ENCODE measurements at places on chromosomes 2 and 18.

GRCh38 chr2:138877421-138877820 is 97.2 kb upstream of the NXPH2 start:
- DNase-seq, result no peak

DNA sequence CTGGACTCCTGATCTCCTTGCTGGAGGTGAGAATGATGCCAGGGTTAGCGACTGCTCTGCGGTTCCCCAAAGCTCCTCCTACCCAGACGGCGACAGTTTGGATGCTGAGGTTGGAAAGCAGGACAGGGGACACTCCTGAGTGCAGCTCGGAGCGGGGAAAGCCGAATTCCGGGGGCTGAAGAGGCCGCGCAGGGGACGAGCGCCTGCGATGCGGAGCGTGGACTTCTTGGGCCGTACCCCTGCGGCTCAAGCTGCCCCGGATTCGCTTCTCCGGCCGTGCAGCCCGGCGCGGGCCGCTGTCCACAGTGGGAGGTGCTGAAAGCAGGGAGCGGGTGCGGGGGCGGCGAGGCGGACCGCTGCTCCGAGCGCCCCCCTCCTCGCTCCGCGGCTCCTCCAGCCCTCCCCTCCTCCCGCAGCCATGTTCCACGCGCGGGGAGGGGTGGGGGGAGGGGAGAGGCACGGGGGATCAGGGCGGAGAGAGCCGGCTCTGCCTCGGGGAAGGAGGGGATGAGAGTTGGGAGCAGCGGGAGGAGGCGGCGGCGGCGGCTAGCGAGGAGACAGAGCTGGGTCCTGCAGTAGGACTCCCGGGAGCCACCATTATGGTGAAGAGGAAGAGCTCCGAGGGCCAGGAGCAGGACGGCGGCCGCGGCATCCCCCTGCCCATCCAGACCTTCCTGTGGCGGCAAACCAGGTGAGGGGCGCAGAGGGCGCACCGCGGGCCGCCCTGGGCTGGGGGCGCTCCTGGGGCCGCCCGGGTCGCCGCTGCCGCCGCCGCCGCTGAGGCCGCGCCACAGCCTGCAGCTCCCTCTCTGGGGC is at the start of gene UNC80:
UNC80 (plus strand) TSS at position 359 of the 816 bp plus-strand sequence; CDS start at position 600, 241 bp downstream.
- peak; percentile 82 for DNase-seq

DNA sequence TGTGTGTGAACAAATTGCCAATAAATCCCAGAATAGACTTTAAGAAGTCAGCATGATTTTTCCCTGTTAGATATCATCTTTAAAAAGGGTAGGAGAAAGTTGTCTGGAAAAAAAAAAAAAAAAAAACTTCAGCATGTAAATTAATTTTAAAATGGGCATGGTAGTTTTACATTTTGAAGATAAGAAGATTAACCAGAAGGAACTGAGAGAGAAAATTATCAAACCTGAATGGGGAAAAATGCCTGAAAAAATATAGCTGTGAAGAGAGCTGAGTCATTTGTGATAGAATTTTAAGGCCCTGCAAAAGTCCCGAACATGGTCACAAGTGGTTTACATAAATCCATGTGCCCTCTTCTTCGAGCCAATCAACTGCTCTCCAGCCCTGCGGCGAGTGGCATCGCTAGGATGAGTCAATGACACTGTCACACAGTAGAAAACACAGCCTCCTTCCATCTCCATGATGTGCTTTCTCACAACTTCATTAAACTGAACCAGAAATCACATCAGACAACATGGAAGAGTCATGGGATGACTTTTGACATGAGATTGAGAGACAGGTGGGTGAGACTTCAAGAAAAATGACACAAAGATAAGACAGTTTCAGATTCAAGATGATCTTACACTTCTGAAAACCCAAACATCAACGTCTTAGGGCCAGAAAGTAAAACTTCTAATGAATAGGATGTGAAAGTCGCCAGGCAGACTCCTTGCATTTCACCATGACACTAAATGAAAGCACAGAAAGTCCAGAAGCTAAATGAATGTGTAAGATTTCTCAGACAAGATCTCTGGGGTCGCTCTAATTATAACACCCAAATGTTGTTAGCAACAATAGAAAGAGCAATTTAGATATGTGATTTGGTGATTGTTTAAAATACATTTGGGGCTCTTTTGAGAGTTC is 273.0 kb upstream of the ID2 start:
- DNase-seq, result no peak

- DNase-seq, result no peak
Measured at GRCh38 chr18:26225022-26225693, 1.1 kb upstream of the TAF4B start.

GRCh38 chr2:6627316-6627715 is 238.4 kb downstream of the CMPK2 start:
- DNase-seq, result no peak

- no peak for DNase-seq
Measured at GRCh38 chr18:48828691-48829442, 121.9 kb downstream of the SMAD7 start.

DNA sequence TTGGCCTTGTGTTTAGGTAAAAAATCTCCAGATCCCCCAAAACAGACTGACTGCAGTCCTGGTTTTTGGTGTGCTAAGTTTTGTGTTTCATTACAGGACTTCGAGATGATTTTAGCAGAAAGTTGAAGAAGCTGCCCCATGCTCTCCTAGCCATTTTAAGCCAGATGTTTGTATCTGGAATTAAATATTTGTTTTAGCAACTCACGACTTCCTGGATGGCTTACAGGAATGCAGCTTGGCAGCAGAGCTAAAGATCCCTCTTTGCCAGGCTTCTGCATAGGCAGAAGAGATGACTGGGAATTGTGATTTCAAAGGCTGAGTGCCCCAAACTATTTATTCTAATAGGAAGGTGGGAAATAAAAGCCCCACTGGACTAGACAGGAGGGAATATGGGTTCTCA is 31.1 kb downstream of the ONECUT2 start:
- no peak for DNase-seq

- no peak for DNase-seq
Measured at GRCh38 chr2:239846789-239847676, 178.1 kb downstream of the NDUFA10 start.

DNA sequence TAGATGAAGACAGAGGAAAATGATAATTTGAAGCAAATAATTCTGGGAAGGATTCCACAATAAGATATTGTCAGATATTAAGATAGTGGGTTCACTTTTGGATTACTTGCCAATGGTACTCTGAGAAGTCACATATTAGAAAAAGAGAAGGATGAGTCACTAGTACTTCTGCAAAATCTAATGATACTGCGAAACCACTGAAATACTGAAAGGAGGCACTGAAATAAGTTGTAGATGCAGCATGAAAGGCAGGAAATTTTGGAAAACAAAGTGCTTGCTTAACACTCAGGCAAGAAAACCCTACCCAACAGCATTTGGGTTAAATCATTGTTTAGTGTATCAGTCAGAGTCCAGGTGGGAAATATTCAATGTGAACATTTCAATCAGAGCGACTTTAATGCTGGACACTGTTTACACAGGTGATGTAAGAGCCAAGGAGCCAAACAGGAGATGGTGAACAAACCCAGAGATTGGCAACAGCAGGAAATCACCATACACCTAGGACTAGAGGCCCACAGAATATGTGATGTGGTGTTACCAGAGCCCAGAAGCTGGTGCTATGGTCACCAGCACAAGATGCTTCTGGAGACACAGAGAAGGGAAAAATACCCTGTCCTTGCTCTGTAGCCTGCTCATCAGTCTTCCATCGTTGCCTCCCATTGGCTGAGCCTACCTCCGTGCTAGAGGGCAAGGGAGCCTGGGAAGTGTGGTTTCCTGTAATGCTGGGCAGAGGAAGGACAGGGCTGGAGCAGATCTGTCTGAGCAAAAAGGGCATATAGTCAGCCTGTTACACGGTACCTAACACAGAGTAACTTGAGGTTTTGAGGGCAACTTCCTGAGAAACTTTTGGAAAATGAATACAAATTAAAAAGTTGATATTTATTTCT is 204.7 kb upstream of the ITGA4 start:
- no peak for DNase-seq

DNA sequence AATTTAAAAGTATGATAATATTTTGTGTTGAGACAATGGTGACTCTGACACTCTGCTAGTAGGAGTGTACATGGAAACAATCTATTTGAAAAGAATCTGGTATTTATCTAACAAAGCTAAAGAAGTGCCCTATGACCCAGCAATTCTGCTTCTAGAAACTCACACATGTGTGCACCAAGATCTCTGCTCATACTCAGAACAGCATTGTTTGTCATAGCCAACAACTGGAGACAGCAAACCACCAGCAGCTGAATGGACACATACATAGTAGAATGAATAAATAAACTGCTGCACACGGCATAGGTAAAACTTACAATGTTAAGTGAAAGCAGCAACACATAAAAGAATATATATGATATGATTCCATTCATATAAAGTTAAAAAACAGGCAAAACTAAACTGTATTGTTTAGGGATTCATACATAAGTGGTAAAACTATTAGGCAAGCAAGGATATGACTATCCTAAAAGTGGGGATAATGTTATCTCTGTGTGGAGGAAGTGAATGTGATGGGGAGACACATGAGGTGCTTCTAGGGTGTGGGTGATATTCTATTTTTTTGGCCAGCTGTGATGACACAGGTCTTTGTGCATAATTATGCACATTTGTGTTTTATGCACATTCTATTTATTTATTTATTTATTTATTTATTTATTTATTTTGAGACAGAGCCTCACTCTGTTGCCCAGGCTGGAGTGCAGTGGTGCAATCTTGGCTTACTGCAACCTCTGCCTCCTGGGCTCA is 71.1 kb downstream of the RFTN2 start:
- DNase-seq, result no peak

GRCh38 chr2:106156305-106157296 is 37.5 kb downstream of the UXS1 start:
- no peak for DNase-seq

GRCh38 chr2:187360286-187360685 is 87.8 kb downstream of the CALCRL start:
- DNase-seq, result no peak

GRCh38 chr18:525036-525797 is 24.7 kb upstream of the COLEC12 start:
- no peak for DNase-seq
